ENCODE measurements at places on chromosomes 13 and 19.

- DNase-seq, result no peak
Measured at GRCh38 chr19:17406046-17406886, 836 bp upstream of the BST2 start.

DNA sequence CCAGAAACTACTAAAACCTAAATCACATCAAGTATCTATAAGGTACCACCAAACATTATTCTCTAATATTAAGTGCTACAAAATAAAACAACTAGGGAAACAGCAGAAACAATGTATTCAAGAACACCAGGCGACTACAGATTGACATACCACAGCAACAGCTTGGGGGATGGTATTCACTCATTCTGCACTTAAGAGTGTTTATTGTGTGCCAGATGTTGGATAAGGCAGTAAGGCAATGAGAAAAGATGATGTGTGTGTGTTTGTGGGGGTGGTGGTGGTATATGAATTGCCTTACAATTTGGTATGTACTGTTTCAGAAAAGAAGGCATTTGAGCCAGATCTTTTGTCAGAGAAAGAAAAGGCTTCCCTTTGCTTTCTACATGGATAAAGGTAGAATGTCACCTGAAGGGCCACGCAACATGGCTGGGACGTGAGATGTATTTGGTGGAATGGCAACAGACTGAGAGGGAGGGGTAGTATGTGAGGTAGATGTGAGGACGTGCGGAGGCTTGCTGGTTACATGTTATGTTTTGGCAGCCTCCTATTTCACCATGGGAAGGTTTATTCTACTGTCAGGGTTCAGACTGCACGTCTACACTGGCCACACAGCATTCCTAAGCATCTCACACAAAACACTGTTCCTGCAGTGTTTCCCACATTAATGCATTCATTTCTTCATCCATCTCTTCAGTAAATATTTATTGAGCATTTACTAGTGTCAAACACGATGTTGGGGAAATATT, 300.7 kb downstream of the KLF12 start:
- DNase-seq, result no peak

DNA sequence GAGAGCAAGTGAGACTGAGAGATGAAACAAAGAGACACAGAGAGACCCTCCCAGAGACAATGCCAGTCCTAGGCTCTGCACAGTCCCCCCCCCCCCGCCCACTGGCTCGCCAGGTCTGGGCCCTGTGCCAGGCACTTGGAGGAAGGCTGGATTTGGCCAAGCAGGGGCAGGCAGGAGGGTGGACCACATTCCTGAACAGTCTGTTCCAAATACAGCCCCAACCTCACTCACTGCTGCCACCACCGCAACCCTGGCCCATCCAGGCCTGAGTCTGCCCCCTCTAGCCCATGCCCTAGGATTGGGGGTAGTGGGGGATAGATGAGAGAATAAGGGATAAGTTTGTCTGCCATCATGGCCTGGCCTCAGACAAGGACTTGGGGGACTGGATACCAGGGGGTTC, 19.0 kb downstream of the CYP2F1 start:
- no peak for DNase-seq

GRCh38 chr19:34601071-34601470, 75.9 kb downstream of the SCGB2B2 start:
- no peak for DNase-seq

DNA sequence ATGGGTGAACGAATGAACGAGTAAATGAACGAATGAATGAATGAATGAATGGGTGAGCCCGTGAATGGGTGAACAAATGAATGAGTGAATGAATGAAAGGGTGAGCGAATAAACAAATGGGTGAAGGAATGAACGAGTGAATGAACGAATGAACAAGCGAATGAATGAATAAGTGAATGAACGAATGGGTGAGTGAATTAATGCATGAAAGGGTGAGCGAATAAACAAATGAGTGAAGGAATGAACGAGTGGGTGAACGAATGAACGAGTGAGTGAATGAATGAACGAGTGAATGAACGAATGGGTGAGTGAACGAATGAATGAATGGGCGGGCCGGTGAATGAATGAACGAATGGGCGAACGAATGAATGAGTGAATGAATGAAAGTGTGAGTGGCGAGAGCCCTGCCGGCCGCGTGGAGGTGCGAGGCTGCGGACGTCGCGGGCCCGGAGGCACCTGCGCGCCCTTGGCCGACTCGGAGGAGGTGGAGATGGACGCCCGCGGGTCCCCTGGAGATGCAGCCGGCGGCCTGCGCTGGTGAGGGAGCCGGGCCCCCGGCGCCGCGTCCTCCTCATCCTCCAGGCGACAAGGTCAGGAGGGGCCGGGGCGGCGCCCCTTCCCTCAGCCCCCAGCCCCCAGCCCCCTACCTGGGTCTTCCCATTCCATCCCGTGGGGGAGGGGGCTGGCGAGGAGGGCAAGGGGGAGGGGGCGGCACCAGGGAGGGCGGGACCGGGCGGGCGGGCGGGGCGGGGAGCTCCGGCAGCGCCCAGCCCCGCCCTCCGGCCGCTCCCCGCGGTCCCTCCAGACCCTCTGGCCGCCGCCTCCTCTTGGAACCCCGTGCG, 15.4 kb downstream of the ANKRD24 start:
- no peak for DNase-seq

DNA sequence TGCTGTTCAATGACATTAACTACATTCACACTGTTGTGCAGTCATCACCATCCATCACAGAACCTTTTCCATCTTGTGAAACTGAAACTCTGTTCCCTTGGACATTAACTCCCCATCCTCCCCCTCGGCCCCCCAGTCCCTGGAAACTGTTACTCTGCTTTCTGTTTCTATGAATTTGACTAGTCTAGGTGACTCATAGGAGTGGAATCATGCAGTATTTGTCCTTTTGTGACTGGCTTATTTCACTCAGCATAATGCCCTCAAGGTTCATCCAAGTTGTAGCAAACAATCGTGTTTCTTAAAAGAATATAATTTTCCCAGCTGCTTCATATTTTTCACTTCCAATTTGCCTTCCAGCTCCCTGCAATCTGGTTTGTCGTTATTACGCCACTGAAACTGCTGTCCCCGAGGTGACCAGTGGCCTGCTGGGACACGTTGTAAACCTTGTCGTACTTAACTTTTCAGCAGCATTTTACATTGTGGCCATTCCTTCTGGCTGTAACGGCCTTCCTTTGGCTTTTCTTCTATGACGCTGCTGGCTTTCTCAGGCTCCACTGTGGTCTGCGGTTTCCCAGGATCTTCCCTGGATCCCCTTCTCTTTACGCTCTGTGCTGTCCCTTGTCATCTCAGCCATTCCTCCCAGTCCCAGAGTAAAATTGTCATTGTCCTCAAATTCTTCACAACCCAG, 74.0 kb downstream of the DHRS12 start:
- DNase-seq, result peak; percentile 28

GRCh38 chr19:41161903-41162302, 31.1 kb upstream of the CYP2S1 start:
- DNase-seq, result no peak

DNA sequence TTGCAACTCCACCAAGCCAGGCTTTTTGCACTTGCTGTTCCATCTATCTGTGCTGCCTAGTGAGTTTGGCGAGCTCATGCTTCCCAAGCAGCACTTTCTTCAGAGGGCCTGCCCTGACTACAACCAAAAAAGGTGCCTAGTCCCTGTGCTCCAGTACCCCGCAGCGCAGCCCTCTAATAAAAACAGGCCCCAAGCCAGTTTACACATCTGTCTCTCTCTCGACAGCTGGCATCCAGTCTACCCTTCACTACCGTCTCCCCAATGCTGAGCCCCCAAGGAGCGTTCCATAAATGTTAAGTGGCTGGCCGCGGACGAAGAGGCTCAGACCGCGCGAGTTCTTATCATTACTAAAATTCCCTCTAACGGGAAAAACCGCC, 512 bp downstream of the MED4 start:
- no peak for DNase-seq

All from thoracic aorta (tissue), 2 donors.